Body of pancreas (tissue), 4 donors: ENCODE measurements at places on chromosomes 1 and 21. TPM values are rescaled to one million over a fixed set of nuclear protein-coding genes. Genes with fewer than 3 reads are reported as not detected.

Gene PDE9A
- 7.9 TPM for total RNA-seq

DNA sequence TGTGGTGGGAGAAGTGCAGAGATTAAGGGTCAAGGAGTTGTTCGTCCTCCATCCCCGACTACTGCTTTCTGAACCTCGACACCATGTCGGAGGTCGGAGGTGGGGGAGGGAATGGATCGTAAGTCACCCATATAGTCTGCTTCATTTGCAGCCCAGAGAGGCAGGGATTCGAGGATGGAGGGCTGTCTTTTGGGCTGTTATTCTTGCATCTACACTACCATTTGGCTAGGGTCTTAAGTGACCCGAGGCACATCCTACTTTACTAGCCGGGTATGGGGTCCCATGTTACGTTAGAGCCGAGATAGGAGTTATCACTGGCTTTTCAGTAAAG lies 578 bp downstream of the USP21 start:
- H3K4me3 ChIP-seq: peak overlapping the region; percentile 91
- DNase-seq: no peak
- peaks cover 8% of the 10 kb centered on the region for H3K36me3 ChIP-seq
- peaks cover 43% of the 10 kb centered on the region for H3K4me1 ChIP-seq
- H3K27me3 ChIP-seq: no peaks in the 10 kb centered on the region

GRCh38 chr1:89633800-89634625 lies 1.1 kb downstream of the LRRC8C start:
- H3K27ac ChIP-seq: no peak overlapping the region
- H3K4me3 ChIP-seq: peak overlapping the region; percentile 47
- no peaks in the 10 kb centered on the region for H3K27me3 ChIP-seq
- no peaks in the 10 kb centered on the region for H3K36me3 ChIP-seq
- no peak for DNase-seq

DNA sequence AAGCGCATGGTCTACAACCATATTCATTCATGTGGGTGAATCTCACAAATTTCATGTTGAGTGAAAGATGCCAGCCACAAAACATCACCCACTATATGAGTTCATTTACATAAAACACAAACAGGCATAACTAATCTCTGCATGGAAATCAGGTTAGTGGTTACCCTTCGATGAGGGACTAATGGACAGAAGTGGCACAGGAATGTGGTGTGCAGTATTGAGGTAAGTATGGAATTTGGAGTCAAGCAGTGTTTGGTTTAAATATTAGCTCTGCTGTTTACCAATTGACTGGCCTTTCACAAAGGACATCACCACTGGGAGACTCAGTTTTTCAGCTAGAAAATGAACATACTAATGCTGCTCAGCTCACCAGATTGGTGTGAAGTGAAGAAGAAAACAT lies 24.2 kb downstream of the CCDC185 start:
- H3K27me3 ChIP-seq: no peaks in the 10 kb centered on the region
- no peaks in the 10 kb centered on the region for H3K36me3 ChIP-seq
- no peak for DNase-seq

Gene CDC20
- total RNA-seq: not detected

- H3K36me3 ChIP-seq: no peaks in the 10 kb centered on the region
- peaks cover 62% of the 10 kb centered on the region for H3K4me1 ChIP-seq
- no peak for DNase-seq
Measured at GRCh38 chr1:203280061-203280460, 25.3 kb upstream of the BTG2 start.

Gene FMO5
- total RNA-seq: 30.6 TPM

GRCh38 chr1:166905136-166905535 lies 29.1 kb upstream of the TADA1 start:
- no peak for DNase-seq
- no peak overlapping the region for H3K27ac ChIP-seq
- no peaks in the 10 kb centered on the region for H3K4me1 ChIP-seq

Gene TRABD2B
- 2.6 TPM for total RNA-seq
